ENCODE measurements at places on chromosomes 4 and X.

GRCh38 chrX:3638280-3638873 lies 75.1 kb downstream of the PRKX start:
- DNase-seq: peak; percentile 42

GRCh38 chr4:878796-879728 lies 53.1 kb downstream of the GAK start:
- DNase-seq: no peak

DNA sequence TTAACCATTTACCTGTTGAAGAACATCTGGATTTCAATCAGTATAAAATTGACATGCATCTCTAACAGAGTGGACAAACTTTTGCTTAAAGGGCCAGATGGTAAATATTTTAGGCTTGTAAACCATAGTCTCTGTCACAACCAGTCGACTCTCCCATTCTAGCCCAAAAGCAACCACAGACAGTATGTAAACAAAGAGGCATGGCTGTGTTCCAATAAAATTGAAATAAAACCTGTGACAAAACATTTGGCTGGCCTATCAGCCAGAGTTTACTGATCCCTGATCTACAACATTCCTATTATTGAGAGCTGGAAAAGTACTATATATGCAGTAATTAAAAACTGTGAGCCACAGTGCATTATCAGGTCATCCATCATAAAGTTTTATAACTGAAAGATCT lies 3.2 kb downstream of the CENPC start:
- no peak for DNase-seq

GRCh38 chrX:134174273-134174660 lies 62.7 kb upstream of the CCDC160 start:
- no peak for DNase-seq

- DNase-seq: no peak
Measured at GRCh38 chr4:110480031-110480549, 4.1 kb downstream of the ENPEP start.

DNA sequence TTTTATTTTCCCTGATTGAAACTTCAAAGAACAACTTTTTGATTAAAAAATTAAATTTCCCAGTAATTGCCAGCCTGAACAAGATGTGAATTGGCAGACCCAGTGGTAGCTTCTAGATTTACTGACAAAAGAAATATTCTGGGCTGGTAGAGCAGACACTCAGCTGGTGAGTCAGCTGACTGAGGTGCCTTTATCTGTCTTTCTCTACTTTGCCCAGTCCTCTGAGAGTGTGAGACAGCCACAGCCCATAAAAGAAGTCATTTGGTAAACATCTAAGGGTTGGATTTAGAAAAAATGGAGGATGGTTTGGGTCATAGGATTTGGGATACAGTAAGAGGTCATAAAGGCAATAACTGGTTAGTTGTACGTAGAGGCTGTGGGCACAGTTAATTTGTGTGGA lies 54.5 kb downstream of the CCSER1 start:
- no peak for DNase-seq

GRCh38 chr4:138833974-138834373 lies 181.6 kb upstream of the NOCT start:
- peak; percentile 57 for DNase-seq

GRCh38 chrX:13876652-13877051 lies 59.8 kb upstream of the GPM6B start:
- no peak for DNase-seq

DNA sequence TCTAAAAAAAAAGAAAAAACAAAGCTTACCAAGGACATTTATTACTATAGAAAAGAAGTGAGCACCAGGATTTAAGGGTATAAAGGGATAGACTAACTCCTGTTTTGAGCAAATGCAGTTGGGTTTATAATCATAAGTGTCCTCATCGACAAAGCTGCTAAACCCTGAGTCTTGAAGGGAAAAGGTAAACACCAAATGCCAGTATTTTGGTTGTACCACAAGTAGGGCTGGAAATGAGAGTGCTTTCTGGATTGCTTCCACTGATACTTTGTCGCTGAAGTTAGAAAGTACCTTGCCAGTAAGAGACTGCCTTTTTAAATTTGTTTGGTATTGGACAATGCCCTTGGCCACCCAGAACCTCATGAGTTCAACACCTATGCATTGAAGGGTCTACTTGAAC lies 53.7 kb downstream of the WDFY3 start:
- DNase-seq: no peak

DNA sequence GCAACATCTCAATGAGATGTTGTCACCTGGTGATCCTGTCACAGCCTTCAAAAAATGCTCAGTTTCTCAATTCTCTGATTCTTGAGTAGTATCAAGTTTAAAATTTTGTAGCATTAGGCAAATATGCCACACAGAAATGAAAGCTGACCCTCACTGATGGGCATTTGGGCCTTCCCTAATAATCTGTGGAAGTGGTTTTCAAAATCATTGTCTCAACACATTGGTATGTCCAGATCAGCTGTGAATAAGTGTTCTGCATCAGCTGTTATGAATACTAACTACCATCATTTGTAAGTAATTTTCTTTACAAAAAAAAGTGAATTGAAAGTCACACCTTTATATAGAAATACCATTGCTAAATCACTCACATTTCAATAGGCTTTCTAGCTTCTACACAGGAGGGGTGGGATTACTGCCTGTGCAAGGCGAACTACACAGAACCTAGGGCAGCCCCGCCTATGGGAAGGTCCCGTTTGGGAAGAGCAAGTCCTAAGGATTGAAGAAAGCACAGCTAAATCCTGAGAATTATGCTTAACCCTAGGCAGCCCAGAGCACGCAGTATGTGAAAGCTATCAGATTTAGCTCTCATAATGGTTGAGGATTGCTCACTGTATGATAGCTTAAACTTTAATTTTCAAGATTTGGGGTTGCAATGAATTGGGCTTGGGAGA lies 73.4 kb downstream of the GPC3 start:
- no peak for DNase-seq

GRCh38 chr4:34628471-34628870 lies 1615.8 kb downstream of the ARAP2 start:
- no peak for DNase-seq

- DNase-seq: no peak
Measured at GRCh38 chr4:168931215-168931650, 78.8 kb downstream of the CBR4 start.

- no peak for DNase-seq
Measured at GRCh38 chr4:72846280-72847111, 223.0 kb downstream of the COX18 start.

GRCh38 chr4:41957634-41958033 lies 22.4 kb downstream of the TMEM33 start:
- DNase-seq: peak; percentile 11

- peak; percentile 6 for DNase-seq
Measured at GRCh38 chrX:72408885-72409284, 103.2 kb upstream of the CITED1 start.
